C1 segment of cervical spinal cord (tissue), 14 donors: ENCODE measurements at places on chromosomes 11 and 22.

GRCh38 chr11:5596607-5597201, at the start of gene TRIM6:
TRIM6 (plus strand) TSS chr11:5596637; CDS start chr11:5596898, 261 bp downstream.
- DNase-seq: no peak

DNA sequence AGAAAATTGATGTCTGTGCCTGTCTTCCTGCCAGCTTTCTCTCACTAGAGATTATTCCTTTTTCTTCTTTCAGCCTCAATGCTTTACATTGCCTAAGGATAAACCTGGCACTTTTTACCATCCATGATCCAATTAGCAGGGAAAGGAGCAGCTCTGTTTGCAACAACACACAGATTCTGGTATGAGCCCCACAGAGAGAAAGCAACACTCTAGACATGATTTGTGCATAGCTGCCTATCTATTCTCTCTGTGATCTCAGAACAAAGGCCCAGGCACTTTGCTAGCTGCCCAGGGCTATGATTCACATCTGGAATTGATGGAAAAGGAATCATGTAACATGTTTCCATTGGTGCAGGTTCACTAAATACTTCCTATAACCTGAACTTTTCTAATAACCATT, 685.0 kb downstream of the ETS1 start:
- DNase-seq: no peak

GRCh38 chr11:72303179-72303578, 59.2 kb upstream of the PHOX2A start:
- DNase-seq: no peak

DNA sequence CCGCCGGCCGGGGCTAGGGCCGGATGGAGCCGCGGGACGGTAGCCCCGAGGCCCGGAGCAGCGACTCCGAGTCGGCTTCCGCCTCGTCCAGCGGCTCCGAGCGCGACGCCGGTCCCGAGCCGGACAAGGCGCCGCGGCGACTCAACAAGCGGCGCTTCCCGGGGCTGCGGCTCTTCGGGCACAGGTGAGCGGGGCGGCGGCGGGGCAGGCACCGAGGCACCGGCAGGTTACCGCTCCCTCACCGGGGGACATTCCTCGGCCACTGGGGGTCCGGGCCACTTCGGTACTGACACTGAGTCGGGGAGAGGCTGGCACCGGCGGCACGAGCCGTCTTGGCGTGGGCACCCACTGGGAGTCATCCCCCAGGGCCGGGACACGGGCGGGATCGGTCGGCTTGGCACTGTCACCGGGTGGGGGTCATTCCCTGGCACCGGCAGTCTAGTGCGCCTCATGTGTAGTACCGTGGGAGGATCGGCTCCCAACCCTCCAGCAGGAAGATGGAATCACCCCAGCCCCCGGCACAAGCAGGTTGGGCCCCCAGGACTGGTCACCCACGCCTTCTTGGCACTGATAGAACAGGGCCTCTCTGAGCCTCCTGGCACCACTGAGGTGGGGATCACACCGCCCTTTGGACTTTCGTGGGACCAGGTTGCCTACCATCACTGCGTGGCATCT, 511 bp downstream of the DGKZ start:
- DNase-seq: no peak

DNA sequence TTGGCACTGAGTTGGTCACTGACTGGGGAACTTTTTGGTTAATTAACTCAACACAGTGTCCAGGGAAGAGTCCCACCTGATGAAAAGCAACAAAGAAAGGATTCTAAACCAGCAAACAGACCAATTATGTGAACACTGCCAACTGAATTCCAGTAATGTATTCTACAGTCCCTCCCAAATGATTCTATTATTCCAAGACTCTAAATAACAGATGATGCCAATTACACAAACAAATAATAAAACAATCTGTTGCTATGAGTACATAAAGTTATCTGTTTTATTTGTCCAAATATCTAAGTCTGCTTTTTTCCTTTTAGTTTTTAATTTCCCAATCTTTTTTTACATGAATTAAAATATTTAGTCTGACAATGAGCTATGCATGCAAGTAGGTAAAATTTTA, 98.3 kb upstream of the TP53AIP1 start:
- DNase-seq: no peak

- no peak for DNase-seq
Observed at GRCh38 chr11:9820260-9820659, 156.4 kb downstream of the SWAP70 start.
